ENCODE measurements at places on chromosomes 5 and 9. TPM values are rescaled to one million over a fixed set of nuclear protein-coding genes. Genes with fewer than 3 reads are reported as not detected.

DNA sequence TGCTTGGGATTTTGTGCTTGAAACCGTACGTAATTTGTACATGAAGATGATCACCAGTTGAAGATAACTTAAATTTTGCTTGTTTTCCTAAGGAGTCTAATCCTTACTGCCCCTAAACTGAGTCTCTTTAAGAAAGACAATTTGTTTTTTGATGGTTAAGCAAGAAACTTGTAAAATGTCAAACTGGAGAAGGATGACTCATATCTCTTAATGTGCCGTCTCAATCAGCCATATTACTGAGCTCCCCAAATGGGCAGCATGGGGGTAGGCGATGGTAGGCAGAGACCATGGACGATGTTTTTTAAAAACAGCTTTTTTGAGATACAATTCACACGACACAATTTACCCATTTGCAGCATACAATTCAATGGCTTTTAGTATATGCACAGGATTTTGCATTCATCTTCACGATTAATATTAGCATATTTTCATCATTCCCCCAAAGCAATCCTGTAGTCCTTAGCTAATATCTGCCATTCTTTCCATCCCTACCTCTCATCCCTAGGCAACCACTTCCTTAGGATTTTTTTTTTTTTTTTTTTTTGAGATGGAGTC is 14.3 kb downstream of the ARHGAP26 start:
- DNase-seq: peak; percentile 11

- DNase-seq: no peak
These were observed 28.5 kb downstream of the GFM2 start for GRCh38 chr5:74738406-74738805.

- DNase-seq: peak; percentile 2
These were observed 234.1 kb downstream of the ADGRV1 start for GRCh38 chr5:90792725-90793124.

DNA sequence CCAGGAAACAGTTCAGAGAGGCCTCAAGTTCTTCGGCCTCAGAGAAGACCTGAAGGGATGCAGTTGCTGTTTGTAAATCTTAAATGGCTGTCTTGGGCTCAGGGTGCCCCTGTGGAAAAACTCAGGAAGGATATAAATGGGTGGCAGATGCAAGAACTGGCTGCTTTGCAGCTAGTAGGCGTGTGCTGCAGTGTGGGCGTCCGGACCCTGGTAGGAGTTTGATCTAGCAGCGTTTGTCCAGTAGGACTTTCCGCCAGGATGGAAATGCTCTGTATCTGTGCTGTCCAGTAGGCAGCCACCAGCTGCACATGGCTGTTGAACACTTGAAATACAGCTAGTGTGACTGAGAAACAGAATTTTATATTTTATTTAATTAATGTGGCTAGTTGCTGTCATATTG is 7.7 kb downstream of the CDX1 start:
- DNase-seq: no peak

DNA sequence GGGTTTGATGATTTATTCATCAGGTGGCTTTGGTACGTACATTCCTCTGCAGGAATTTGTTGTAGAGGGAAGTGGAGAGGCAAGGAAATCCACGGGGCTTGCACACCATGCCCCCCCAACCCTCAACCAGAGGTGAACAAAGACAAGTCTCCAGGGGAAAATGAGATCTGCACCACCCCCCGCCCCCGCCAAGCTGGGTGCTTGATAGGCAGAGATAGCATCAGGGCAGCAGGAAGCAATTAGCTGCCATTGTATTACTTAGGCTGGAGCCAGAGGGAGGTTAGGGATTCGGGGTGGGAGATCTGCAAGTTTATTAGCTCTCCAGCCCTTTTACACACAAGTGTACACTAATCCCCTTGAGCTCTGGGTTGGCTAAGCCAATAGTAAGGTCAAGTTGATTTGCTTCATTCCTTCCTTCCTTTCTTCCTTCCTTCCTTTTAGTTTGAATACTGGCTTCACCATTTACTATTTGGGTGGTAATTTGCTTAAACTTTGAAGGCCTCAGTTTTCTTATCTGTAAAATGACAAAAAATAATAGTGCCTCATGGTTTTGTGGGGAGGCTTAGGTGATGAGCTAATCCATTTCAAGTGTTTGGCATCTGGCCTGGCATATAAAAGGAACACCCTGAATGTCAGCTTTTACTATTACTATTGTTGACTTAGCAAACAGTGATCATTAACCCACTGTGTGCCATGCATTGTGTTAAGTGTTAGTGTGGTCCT is 34.1 kb downstream of the SPRY4 start:
- DNase-seq: no peak

GRCh38 chr5:132419502-132420468 is 50.3 kb downstream of the SLC22A5 start:
- DNase-seq: peak; percentile 72

- no peak for DNase-seq
These were observed 341.7 kb downstream of the KIAA0825 start for GRCh38 chr5:94276751-94277150.

DNA sequence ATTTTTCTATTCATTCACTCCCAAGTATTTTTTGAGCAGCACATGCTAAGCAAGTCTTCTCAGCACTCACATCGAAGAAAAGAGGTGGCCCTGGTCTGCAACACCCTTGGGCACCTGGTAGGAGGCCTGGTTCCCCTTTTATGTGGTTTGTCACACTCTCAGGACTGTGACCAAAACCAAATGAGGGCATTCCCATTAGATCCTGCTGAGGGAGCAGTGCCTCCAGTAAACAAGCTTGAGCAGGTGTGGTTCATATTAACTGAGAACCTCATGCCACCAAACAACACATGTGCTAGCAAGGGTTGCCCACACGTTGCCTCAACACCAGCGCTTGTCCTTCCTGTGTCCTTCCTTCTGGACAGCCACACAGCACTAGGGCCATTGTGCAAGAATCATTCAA is 26.9 kb upstream of the SYK start:
- DNase-seq: no peak

- peak; percentile 15 for DNase-seq
These were observed 35.1 kb downstream of the SH3GLB2 start for GRCh38 chr9:128992995-128993394.

- DNase-seq: peak; percentile 60
These were observed 54.7 kb upstream of the SARDH start for GRCh38 chr9:133792721-133793470.

GRCh38 chr9:72903103-72903502 is 49.8 kb downstream of the ALDH1A1 start:
- no peak for DNase-seq

DNA sequence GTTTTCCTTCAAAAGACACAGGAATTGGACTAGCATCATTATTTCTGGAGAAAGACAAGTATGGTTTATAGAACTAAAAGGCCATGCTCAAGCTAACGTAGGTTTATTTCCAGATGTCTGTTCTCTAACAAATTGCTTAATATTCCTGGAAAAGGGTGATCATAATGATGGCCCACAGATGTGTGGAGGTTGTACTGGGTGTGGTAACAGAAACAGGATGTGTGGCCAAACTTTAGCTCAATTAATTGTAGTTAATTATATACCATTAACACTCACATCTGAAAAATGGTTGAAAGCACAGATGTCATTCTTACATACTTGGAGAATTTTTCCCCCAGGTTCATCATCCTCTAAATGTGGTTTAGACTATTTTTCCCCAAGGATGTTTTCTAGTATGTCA is 292.7 kb upstream of the RASA1 start:
- peak; percentile 14 for DNase-seq

GRCh38 chr5:176628406-176629228 is 1.7 kb downstream of the SNCB start:
- DNase-seq: no peak

DNA sequence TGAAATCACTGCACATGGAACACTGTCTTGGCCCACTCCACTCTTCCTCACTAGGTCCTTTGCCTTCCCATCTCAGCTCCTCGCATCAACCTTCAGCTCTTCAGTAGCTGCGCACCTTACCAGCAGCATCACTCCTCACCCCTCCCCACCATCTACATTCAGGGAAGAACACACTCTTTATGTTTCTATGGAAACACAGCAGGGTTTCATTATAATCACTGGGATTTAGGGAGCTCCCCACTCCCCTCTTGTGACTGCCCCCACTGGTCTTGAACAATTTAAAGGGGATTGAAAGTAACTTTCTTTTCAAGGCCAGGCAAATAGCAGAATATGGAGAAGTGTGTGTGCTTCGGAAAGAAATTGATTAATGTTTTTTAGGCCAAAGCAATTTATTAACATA is 111.2 kb downstream of the INSYN2B start:
- DNase-seq: no peak

DNA sequence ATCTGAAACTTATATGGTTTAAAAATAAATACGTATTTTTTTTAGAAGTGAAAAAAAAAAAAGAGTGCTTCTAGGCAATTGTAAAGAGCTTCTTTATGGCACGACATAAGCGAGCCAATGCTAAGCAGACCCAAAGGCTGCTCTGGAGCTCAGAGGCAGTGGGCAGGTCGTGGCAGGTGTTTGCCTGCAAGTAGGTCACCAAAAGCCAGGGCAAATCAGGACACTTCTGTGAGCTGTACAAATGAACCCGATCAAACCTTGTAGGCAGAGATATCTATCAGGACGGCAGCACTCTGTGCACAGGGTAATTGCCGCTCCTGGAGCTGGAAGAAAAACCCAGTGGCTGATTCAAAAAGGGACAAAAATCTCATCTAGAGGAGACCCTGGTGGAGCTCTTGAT is 75.9 kb downstream of the IRX2 start:
- DNase-seq: no peak

DNA sequence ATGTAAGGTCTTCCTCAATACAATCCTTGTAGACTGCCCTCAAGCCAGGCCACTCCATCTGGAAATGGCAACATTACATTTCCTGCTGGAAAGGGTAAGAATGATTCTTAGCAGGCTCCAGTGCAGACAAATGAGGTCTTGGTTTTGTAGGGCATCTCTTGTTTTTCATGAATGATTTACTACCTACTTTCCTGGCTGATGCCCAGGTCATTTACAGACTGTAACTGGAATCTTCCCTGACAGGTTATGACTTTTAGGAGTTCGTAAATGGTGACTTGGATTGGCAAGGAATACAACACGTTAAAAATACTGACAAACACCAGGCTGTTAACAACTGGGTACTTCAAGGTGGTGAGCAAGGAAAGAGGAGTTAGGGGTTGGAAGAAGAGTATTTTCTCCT is 510.5 kb upstream of the TNC start:
- peak; percentile 32 for DNase-seq

DNA sequence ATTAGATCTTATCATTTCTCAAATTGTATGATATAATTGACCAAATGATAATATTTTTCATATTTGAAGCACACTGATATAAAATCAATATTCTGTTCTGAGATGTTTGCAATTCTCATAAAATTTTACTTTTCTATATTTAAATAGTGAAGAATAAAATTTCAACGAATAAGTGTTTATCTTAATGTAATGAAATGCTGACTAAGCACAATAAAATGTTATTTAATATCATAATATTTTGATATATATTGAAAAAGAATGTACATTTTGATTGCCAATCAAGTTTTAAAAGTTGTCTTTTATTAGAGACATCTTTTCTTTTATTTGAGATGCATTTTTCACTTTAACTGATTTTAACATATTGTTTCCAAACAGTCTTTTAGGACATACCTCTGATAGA is 416.1 kb downstream of the TAF11L14 start:
- DNase-seq: no peak

- DNase-seq: peak; percentile 68
These were observed 142.3 kb upstream of the ANKH start for GRCh38 chr5:15013654-15014463.

- no peak for DNase-seq
These were observed 115.6 kb downstream of the ADAMTS12 start for GRCh38 chr5:33776151-33776660.

PCSK1 gene
- total RNA-seq: 4.6 TPM

C5orf58 gene
- not detected for total RNA-seq

NMUR2 gene
- total RNA-seq: not detected

PGM5 gene
- total RNA-seq: 0.36 TPM

ZFR gene
- 52.2 TPM for total RNA-seq

FPGS gene
- 38.4 TPM for total RNA-seq

ZNF169 gene
- 2.2 TPM for total RNA-seq

IL17B gene
- not detected for total RNA-seq

CCDC192 gene
- not detected for total RNA-seq

EPB41L4B gene
- total RNA-seq: under 0.01 TPM

SPRY4 gene
- 23.7 TPM for total RNA-seq

OLFM1 gene
- total RNA-seq: 0.29 TPM

DND1 gene
- 0.12 TPM for total RNA-seq

Measured in RPMI7951 (cell line).